Smooth muscle cell of trachea (primary cell): ENCODE measurements at places on chromosomes 12 and 14. TPM values are rescaled to one million over a fixed set of nuclear protein-coding genes. Genes with fewer than 3 reads are reported as not detected.

The ANO2 gene
- total RNA-seq, result 0.44 TPM in 1 of 2 replicates, not detected in the other

The ABCD2 gene
- total RNA-seq, result 0.17 TPM in 1 of 2 replicates, not detected in the other

The CD4 gene
- 0.15 and 2.2 TPM in 2 replicates for total RNA-seq

The ALX1 gene
- total RNA-seq, result under 0.01 TPM in 1 of 2 replicates, not detected in the other

The CD27 gene
- total RNA-seq, result 0.17 TPM in 1 of 2 replicates, not detected in the other

The MGST1 gene
- 123 and 160 TPM in 2 replicates for total RNA-seq

The ALDH2 gene
- 20.7 and 57.9 TPM in 2 replicates for total RNA-seq

The HOTAIR gene
- not detected in 2 replicates for total RNA-seq

The TGFB3 gene
- total RNA-seq, result 8.6 and 12.1 TPM in 2 replicates

The KCNK10 gene
- total RNA-seq, result not detected in 2 replicates

The PAH gene
- total RNA-seq, result not detected in 2 replicates

The SFSWAP gene
- total RNA-seq, result 20.0 and 21.7 TPM in 2 replicates

The KRT71 gene
- total RNA-seq, result not detected in 2 replicates

The ACSM4 gene
- not detected in 2 replicates for total RNA-seq

The GPX2 gene
- not detected in 2 replicates for total RNA-seq

The OR6C2 gene
- total RNA-seq, result not detected in 2 replicates

The ASB2 gene
- 0.50 and 1.2 TPM in 2 replicates for total RNA-seq

The TRPV4 gene
- total RNA-seq, result 0.87 and 2.5 TPM in 2 replicates

The PPP1R1A gene
- not detected in 2 replicates for total RNA-seq

The VRTN gene
- total RNA-seq, result not detected in 2 replicates

The NPFF gene
- total RNA-seq, result not detected in 2 replicates

The KCNJ8 gene
- 7.3 and 10.6 TPM in 2 replicates for total RNA-seq

The MMP19 gene
- 8.4 and 12.1 TPM in 2 replicates for total RNA-seq

The KRT7 gene
- total RNA-seq, result 7.8 and 8.7 TPM in 2 replicates
